Endothelial cell of coronary artery (primary cell): ENCODE measurements at places on chromosomes 7 and 10. TPM values are rescaled to one million over a fixed set of nuclear protein-coding genes. Genes with fewer than 3 reads are reported as not detected.

VAX1 gene
- total RNA-seq, result not detected in 2 replicates

TAS2R41 gene
- not detected in 2 replicates for total RNA-seq

WNT8B gene
- total RNA-seq, result not detected in 2 replicates

ARHGEF35 gene
- 0.18 and 0.56 TPM in 2 replicates for total RNA-seq

ADD3 gene
- total RNA-seq, result 24.3 and 37.5 TPM in 2 replicates

C10orf62 gene
- not detected in 2 replicates for total RNA-seq

SLC26A4 gene
- total RNA-seq, result 0.75 and 0.99 TPM in 2 replicates

CAMK2B gene
- 0.28 and 3.1 TPM in 2 replicates for total RNA-seq

CC2D2B gene
- total RNA-seq, result 0.09 TPM in 1 of 2 replicates, not detected in the other

NUTM2D gene
- total RNA-seq, result 0.75 and 0.81 TPM in 2 replicates

EIF5AL1 gene
- 0.38 and 0.45 TPM in 2 replicates for total RNA-seq

BBS9 gene
- total RNA-seq, result 9.7 and 13.8 TPM in 2 replicates

ATG9B gene
- total RNA-seq, result 0.09 and 0.19 TPM in 2 replicates

LIPF gene
- not detected in 2 replicates for total RNA-seq

ZKSCAN1 gene
- total RNA-seq, result 30.4 and 38.8 TPM in 2 replicates

NUTM2A gene
- 0.19 and 0.27 TPM in 2 replicates for total RNA-seq

MACC1 gene
- total RNA-seq, result under 0.01 TPM in 2 replicates

FAM20C gene
- total RNA-seq, result 10.8 and 19.8 TPM in 2 replicates
